ENCODE measurements at places on chromosomes 4 and X. TPM values are rescaled to one million over a fixed set of nuclear protein-coding genes. Genes with fewer than 3 reads are reported as not detected.

The KLB gene
- not detected for total RNA-seq

The GPR119 gene
- not detected for total RNA-seq

The MORC4 gene
- total RNA-seq, result 33.8 TPM

The FRMD7 gene
- 0.34 TPM for total RNA-seq

The VCX gene
- not detected for total RNA-seq

The C4orf50 gene
- not detected for total RNA-seq

The TSPAN6 gene
- 17.8 TPM for total RNA-seq

The TECRL gene
- not detected for total RNA-seq

The NEIL3 gene
- total RNA-seq, result 2.5 TPM

The DDX53 gene
- not detected for total RNA-seq

The HGFAC gene
- total RNA-seq, result 0.28 TPM

The ZCCHC18 gene
- total RNA-seq, result 6.8 TPM

The RPS3A gene
- 1,042 TPM for total RNA-seq
